Heart left ventricle (tissue), 16 donors: ENCODE measurements at places on chromosomes 3 and 15. TPM values are rescaled to one million over a fixed set of nuclear protein-coding genes. Genes with fewer than 3 reads are reported as not detected.

CAPN3 gene
- 2.8 TPM for total RNA-seq

- no peaks in the 10 kb centered on the region for H3K4me1 ChIP-seq
- no peak overlapping the region for H3K4me3 ChIP-seq
- H3K36me3 ChIP-seq, result peaks cover 16% of the 10 kb centered on the region
- no peaks in the 10 kb centered on the region for H3K27me3 ChIP-seq
- DNase-seq, result no peak
- no peak overlapping the region for H3K27ac ChIP-seq
Observed at GRCh38 chr3:113287111-113287802, 75.9 kb downstream of the BOC start.

GRCh38 chr3:52350416-52350815 lies 34.3 kb downstream of the DNAH1 start:
- H3K36me3 ChIP-seq, result peaks cover 16% of the 10 kb centered on the region
- H3K4me1 ChIP-seq, result peaks cover 22% of the 10 kb centered on the region
- H3K4me3 ChIP-seq, result no peak overlapping the region
- peak; percentile 33 for DNase-seq
- no peaks in the 10 kb centered on the region for H3K27me3 ChIP-seq
- no peak overlapping the region for H3K27ac ChIP-seq

FBXL2 gene
- 3.4 TPM for total RNA-seq

DNA sequence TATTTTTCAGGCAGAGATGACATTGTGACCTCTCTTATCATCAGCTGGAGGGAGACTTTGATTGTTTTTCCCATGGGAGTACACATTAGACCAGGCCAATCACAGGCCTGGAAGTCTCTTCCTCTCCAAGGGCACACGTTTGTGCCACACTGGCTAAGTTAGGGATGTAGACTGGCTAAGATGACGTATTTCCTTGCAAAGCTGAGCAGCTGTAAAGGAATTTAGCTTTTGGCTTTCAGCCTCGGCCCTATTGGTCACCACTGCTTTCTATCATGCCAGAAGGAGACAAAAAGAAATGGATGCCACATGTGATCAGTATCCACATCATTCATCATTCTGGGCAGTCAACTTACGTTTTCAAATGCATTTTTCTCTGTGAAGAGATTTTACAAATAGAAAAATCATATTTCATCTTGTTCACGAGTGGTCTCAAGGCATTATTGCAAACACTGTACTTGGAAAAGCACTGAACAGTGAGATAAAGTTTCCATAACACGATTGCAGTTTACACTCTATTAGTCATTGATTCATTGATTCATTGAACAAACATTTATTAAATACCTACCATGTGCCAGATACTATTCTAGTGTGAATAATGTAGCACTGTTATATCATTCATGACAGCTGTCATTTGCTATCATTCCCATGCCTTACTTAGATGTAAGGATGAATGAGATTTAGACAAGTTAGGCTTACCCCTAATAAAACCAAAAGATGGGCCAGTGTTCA lies 27.0 kb upstream of the RNF7 start:
- H3K36me3 ChIP-seq, result no peaks in the 10 kb centered on the region
- DNase-seq, result no peak
- H3K4me3 ChIP-seq, result no peak overlapping the region
- no peaks in the 10 kb centered on the region for H3K4me1 ChIP-seq

DNA sequence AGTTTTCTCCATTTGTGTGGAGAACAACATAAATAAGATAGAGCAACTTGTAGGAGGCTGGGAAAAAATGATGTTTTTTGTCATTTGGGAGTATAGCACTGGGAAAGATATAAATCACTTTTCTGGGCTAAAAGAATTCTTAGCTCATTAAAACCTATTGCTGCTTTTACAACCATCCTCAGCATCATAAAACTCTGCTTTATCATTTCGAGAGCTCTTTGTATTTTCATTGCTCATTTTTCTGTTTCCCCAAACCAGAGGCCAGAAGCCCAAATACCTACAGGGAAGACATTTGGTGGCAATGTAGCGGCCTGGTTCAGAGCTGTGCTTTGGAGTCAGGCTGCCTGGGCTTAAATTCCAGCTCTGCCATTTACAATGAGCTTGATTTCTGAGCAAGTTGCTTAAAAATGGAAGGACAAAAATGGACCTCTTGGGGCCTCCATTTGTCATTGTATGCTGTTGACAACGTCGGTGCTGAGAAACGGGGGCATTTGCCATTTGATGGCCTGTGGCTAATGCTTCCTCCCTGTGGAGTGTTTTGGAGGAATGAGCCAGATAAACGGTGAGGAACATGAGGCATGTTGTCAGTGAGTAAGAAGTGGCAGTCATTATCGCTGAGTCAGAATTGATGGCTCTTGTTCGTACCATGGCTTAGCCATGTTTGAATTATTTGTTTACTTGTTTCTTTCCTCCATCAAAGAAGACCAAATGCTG lies 260.0 kb downstream of the EBLN2 start:
- H3K4me3 ChIP-seq, result no peak overlapping the region
- H3K27ac ChIP-seq, result no peak overlapping the region
- H3K27me3 ChIP-seq, result no peaks in the 10 kb centered on the region
- DNase-seq, result no peak
- no peaks in the 10 kb centered on the region for H3K36me3 ChIP-seq
- no peaks in the 10 kb centered on the region for H3K4me1 ChIP-seq

DNA sequence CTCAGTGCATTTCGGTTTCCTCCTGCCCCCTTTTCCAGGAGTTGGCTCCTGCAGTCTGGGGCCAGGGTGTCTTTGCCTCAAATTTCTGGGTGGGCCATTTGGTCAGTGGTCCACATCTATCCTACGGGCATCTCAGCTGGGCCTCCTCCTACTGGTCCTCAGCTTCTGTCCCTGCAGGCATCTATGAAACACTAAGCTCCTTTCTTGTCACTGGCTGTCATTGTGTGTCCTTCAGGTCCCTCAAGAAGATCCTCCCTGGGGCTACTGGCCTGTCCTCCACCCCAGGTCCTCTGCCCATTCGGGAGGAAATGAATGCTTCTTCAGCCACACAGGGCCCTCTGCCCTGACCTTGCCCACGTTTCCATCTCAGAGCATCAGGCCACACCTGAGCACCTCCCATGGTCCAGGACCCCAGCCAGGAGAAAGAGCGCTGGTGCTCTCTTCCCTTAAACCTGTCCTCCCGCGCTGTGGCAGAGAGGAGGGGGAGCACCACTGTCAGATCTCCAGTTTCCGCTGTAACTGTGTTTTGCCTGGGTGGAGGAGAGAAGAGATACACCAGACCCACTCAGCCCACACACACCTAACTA lies 1.8 kb downstream of the PRR23E start:
- no peak for DNase-seq
- no peak overlapping the region for H3K4me3 ChIP-seq
- H3K27ac ChIP-seq, result no peak overlapping the region

- H3K36me3 ChIP-seq, result no peaks in the 10 kb centered on the region
- H3K27me3 ChIP-seq, result no peaks in the 10 kb centered on the region
- no peak overlapping the region for H3K4me3 ChIP-seq
- no peak overlapping the region for H3K27ac ChIP-seq
Observed at GRCh38 chr3:174957081-174957480, 97.9 kb downstream of the NAALADL2 start.

GRCh38 chr15:90234096-90234988 lies at the start of gene GDPGP1:
GDPGP1 (plus strand) TSS chr15:90234209; CDS start chr15:90240909, 6,700 bp downstream.
- H3K36me3 ChIP-seq, result peaks cover 45% of the 10 kb centered on the region
- H3K4me3 ChIP-seq, result peak within 1 kb of the TSS; percentile 97
- H3K4me1 ChIP-seq, result peaks cover 14% of the 10 kb centered on the region
- H3K27ac ChIP-seq, result peak within 1 kb of the TSS; percentile 90
- H3K27me3 ChIP-seq, result no peaks in the 10 kb centered on the region

DNA sequence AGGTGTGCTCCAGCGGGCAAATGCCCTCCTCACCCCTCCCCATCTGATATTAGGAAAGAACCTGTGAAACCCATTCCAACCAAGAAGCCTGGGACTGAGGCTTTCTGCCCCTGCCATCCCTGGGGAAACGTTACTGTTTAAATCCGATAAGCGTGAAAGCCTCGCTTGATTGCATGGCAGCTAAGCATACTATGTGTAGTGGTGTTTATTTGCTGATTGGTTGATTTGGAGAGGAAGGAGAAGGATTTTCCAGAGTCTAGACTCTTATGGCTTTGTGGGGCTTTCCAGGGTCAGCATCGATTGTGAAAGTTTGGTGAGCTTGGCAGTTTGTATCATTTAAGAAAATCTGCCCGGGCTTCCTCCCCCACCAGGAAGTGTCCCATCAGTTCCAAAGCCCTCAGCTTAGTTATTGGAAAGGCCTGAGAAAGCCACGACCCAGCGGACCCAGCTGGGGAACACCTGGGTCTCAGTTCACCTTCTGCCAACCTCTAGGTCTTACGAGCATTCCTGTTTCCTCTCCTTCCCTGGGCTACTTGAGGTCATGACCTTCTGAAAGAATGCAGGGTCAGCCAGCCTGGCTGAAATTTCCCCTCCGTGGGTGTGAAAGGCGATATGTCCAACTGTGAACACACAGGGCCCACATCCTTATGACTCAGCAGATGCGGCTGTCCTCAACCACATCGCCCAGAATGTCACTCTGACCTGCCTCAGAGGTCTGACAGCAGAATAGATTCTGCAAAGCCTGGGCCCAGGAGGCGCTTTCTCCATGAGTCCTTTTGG lies 62.8 kb upstream of the HERC1 start:
- H3K4me3 ChIP-seq, result no peak overlapping the region
- no peak for DNase-seq
- H3K27ac ChIP-seq, result no peak overlapping the region
- H3K36me3 ChIP-seq, result no peaks in the 10 kb centered on the region
- H3K4me1 ChIP-seq, result peaks cover 11% of the 10 kb centered on the region

GOLGA6L10 gene
- total RNA-seq, result 0.84 TPM

DNA sequence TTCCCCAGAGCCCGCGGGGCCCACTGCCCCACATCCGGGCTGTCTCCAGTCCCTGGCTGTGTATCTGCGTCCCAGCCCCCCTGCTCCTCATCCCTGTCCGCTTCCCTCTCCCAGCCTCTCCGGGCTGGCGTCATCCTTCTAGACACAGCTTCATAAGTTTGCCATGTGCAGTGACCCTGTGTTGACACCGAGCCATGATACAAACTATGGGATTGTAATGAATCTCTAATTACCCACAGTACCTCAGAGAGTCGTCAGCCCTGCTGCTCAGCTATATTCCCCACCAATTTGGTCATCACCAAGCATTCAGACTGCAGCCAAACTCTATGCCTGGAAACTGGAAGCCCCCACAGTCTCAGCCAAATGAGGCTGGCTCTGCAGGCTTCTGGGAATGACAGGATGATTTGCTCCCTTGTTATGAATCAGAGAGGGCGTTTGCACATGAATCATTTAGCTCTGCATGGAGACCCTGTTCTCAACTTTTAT lies 466.1 kb upstream of the ATP11B start:
- no peak overlapping the region for H3K4me3 ChIP-seq
- no peaks in the 10 kb centered on the region for H3K4me1 ChIP-seq
- H3K36me3 ChIP-seq, result no peaks in the 10 kb centered on the region
- DNase-seq, result peak; percentile 26

CHRFAM7A gene
- total RNA-seq, result 0.54 TPM

GRCh38 chr15:73153024-73153423 lies 100.8 kb downstream of the NEO1 start:
- H3K27ac ChIP-seq, result no peak overlapping the region
- no peaks in the 10 kb centered on the region for H3K4me1 ChIP-seq
- DNase-seq, result no peak
- no peaks in the 10 kb centered on the region for H3K36me3 ChIP-seq
- no peak overlapping the region for H3K4me3 ChIP-seq

DNA sequence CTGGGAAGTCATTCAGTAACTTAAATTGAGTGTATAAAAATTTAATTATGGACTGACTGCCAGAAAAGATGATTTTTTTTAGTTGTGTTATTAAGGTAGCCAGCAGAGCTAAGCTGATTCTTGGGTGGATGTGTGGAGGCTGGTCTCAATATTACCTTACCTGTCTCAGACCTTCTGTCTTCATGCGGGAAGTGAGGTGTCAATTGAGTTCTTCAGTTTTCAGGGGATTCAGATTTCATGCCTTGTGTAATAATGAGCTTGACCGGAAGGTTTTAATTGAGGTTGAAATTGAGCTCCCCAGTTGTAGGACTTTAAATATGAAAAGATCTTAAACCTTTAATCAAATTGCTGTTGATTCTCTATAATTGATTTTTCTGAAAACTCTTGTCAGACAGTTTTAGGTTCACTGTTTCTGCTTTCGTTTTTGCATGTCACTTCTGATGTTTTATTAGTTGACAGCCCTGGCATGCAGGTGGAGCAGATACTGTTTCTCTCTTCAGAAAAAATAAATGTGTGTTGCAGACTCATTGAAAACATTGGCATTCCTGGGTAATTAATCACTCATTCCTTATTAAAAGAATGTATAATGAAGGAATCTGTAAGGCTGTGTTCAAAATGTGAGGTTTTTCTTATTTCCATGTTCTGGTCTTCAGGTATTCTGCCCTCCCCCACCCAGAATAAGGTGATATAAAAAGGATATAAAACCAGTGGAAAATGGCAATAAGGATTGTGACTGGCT lies 54.5 kb downstream of the PSMD6 start:
- no peaks in the 10 kb centered on the region for H3K4me1 ChIP-seq
- peak overlapping the region; percentile 46 for H3K4me3 ChIP-seq
- H3K36me3 ChIP-seq, result peaks cover 5% of the 10 kb centered on the region
- H3K27ac ChIP-seq, result peak overlapping the region; percentile 70

DNA sequence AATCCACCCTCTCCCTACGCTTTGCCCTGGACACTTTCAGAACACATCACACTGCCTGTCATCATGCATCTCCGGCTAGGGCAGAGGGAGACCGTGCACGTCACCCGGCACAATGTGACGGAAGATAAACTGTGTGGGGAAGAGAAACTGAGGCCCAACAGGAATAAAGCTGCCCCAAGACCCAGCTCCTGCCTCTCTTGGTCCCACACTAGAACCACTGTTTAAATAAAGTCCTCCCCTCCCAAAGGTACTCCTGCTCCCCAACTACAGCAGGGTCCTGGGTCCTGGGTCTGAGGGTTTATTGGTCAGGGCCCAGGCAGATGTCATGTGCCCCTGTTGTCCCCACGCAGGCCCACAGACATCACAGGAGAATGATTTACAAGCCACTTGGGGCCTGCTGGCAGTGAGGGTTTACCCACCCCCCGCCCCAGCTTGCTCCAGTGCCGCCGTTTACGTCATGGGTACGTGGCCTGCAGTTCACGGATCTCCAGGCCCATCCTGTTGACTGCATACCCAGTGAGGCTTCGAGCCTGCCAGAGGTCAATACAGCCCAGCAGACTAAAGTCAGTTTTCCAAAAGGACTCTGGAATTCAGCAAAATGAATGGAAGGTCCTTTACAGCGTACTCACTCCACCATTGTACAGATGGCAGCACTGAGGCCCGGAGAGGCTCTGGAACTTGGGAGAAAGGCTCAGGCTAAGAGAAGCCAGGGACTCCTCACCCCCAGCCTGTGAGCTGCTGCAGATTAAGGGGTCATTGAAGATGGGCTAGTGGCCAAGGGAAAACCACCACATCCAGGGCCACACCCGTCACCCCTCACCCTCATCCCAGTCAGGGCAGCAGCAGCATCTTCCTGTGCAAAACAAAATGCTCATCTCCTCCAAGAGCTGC lies 23.2 kb downstream of the ALS2CL start:
- peaks cover 20% of the 10 kb centered on the region for H3K4me1 ChIP-seq
- H3K36me3 ChIP-seq, result peaks cover 10% of the 10 kb centered on the region
- H3K27me3 ChIP-seq, result no peaks in the 10 kb centered on the region
- H3K27ac ChIP-seq, result no peak overlapping the region
- H3K4me3 ChIP-seq, result no peak overlapping the region
